ENCODE measurements at places on chromosomes 5 and 9.

- peak; percentile 72 for DNase-seq
These were observed 12.0 kb upstream of the C9 start for GRCh38 chr5:39376293-39376714.

DNA sequence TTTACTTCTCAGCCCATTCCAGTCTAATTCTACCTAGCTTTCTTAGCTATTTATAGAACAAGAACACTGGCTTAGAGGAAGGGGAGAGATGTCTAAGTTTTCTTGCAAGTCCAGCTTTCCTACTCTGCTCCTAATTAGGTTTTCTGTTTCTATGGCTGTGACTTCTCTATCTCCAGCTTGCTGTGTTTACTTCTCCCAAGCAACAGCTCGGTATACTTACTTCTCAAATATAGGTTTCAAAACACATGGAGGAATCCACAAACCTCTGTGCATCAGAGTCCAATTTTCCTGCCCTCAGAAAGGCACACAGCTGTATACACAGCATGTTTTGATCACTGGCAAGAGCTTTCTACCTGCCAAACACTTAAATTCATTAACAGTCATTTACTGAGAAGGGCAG is 17.4 kb upstream of the HMGCR start:
- no peak for DNase-seq

DNA sequence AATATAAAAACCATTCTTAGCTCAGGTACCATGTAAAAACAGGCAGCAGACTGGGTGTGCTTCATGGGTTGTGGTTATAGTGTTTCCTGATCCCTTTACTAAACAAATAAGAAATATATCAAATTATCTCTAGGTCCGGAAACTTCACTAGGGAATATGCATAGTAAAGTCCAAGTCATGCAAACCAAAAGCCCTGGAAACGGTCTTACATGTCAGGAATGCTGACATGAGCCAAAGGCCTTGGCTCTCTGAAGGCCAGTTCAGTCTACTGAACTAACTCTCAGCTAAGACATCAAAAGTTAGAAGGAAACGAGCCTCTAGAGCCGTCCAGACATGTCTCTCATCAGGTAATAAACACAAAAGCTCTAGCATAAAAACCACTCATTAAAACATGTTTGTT is 778.9 kb upstream of the ZNF608 start:
- DNase-seq = no peak

GRCh38 chr9:127258606-127259471 is 5.7 kb upstream of the GARNL3 start:
- DNase-seq = no peak

GRCh38 chr9:116153765-116154333 is at the start of gene PAPPA:
PAPPA (plus strand) TSS chr9:116153791; CDS start chr9:116154173, 382 bp downstream.
- DNase-seq = no peak

- DNase-seq = no peak
These were observed 156.0 kb downstream of the MACROH2A1 start for GRCh38 chr5:135242866-135243555.

All from endothelial cell of umbilical vein (primary cell).